ENCODE measurements at places on chromosomes 2 and 18.

GRCh38 chr18:62939433-62939832 lies 224.1 kb downstream of the PHLPP1 start:
- no peak for DNase-seq

DNA sequence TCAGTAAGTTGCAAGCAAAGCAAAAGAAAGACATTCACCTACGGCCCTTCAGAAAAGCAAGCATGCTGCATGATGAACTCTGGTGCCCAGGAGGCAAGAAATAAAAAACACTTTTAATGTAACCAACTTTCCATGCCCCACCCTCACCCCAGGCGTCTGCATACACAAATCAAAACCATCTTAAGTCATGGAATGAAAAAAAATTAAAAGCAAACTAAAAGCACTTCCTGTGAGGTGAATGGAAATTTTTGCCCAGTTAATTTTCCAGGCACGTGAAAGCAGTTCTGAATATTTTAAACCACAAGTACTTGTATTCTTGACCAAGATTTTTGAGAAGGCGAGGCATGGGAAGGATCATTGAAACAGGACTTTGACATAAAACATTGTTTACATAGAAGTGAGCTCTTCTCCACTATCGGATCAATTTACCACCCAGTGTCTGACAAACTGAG lies 2.5 kb upstream of the ICOS start:
- peak; percentile 48 for DNase-seq

DNA sequence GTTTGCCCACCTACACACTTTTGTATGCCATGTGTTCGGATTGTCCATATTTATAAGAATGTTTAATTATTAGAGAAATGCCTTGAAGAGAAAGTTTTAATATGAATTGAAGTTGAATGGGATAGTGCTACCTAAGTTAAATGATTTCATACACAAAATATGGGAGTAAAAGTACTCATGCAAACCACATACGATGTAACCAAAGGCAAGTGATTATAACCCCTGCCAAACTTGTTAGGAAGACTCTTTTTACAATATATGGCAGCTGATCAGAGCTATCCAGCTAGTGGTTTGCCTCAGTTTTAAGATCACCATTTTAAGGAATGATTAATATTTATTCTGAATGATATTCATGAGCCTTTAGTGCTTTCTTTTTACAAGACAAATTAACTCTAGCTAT lies 106.7 kb downstream of the MYO1B start:
- no peak for DNase-seq

DNA sequence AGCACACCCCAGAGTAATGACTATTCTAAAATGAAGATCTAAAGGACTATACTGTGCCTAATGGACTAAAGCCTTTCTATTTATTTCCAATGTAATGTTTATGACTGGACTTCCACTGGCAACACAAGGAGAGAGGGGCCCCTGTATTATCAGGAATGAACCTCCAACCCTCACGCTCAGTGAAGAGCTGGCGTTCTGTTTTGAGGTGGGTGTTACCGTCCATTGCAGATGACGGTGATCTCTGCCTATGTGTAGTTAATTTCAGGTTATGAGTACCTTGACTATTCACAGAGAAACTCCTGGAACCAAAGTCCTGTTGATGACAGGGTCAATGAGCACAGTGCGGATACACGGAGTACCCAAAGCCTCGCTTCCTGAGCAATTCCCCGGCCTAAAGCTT lies 85.4 kb downstream of the MEP1B start:
- no peak for DNase-seq

GRCh38 chr2:100964222-100964621 lies 37.9 kb upstream of the RPL31 start:
- DNase-seq = no peak

DNA sequence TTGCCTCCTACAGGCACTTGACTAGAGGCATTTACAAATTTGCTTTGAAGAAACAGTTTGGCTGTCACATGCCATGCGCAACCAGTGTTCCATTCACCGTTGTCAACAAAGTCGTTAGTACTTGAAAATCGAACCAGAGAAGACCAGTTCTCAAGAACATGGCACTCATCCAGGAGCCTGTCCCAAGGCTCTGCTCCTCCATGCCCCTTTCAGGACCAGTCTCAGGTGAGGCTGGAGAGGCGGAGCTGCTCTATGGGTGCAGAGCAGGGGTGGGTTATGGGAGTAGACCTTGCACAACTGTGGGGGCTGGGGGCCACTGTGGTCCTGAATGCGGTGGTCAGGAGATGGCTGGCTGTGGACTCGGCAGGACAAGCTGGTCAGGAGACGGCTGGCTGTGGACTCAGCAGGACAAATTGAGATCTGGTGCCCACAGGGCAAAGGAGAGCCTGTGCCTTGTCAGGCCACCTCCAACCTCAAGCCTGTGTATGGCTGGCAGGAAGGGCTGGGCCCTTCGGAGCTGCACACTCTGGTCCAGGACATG lies 12.3 kb upstream of the ATP9B start:
- DNase-seq = no peak

- no peak for DNase-seq
Observed at GRCh38 chr2:238465487-238466242, 38.9 kb downstream of the ASB1 start.

GRCh38 chr18:32389858-32390257 lies 80.8 kb downstream of the GAREM1 start:
- DNase-seq = no peak

- DNase-seq = no peak
Observed at GRCh38 chr2:207617011-207617671, 8.1 kb downstream of the METTL21A start.

DNA sequence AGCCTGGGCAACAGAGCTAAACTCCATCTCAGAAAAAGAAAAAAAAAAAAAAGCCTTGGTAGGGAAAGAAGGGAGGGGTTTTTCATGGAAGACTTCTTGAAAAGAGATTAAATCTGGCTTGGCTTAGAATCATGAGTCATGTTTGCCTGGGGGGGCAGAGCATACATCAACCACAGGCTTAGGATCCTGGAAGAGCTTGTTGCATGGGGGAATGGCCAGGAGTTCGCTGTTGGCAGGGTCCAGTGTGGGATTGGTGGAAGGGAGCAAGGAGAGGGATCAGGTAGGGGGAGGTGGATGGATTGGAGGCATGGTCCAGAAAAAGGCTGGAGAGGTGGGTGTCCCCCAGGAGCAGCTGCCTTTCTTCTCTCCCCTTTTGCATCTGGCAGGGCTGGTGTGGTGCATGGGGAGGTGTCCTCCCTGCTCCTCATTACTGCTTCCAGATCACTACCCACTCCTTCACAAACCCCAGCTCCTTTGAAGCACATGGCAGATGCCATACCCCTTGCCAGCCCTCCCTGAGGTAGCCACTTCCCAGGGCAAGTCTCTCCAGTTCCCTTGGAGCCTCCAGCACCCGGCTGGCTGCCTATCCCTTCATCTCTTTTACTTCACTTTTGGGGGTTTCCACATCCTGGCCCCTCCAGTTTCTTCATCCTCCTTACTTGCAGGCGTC lies 2.5 kb downstream of the ARMC9 start:
- DNase-seq = no peak

- no peak for DNase-seq
Observed at GRCh38 chr18:79948719-79949411, 2.6 kb downstream of the SLC66A2 start.

GRCh38 chr2:172627181-172627580 lies 71.3 kb downstream of the PDK1 start:
- no peak for DNase-seq

- no peak for DNase-seq
Observed at GRCh38 chr18:62614494-62614893, 91.7 kb downstream of the ZCCHC2 start.

DNA sequence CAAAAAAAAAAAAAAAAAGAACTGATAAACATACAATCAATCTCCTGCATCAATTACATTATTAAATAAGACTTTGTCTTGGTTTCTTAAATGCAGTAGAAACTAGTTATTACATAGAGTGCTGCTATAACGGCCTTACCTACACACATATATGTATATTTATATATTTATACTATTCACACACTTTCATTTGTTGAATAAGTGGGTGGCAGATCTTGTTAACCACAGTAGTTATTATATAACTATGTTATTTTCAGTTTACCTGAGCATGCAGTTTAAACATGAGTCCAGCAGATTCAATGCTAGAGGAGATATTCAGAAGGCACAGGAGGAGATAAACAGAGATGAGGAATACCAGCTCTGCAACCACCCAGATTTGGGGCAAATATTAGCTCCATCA lies 81.5 kb upstream of the CD226 start:
- no peak for DNase-seq

GRCh38 chr2:29056452-29056851 lies 17.9 kb downstream of the PCARE start:
- DNase-seq = no peak

- no peak for DNase-seq
Observed at GRCh38 chr2:137935591-137935990, 28.7 kb upstream of the HNMT start.

GRCh38 chr2:129061069-129061768 lies 742.6 kb upstream of the HS6ST1 start:
- no peak for DNase-seq

DNA sequence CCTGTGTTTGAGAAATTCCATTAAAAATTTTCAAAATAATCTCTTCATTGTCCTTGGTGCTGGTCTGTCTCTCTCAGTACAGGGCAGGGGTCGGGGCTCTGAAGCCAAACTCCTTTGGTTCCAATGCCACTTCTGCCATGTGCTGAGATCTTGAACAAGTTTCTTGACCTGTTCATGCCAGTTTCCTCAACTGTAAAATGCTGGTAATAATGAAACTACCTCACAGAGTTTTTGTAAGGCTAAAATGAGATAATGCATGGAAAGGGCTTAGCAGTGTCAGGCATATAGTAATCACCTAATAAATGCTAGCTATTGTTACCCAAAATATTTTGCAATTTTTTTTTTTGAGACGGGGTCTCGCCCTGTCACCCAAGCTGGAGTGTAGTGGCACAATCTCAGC lies 16.9 kb upstream of the MREG start:
- no peak for DNase-seq

- DNase-seq = no peak
Observed at GRCh38 chr18:2485983-2486382, 85.3 kb downstream of the METTL4 start.

DNA sequence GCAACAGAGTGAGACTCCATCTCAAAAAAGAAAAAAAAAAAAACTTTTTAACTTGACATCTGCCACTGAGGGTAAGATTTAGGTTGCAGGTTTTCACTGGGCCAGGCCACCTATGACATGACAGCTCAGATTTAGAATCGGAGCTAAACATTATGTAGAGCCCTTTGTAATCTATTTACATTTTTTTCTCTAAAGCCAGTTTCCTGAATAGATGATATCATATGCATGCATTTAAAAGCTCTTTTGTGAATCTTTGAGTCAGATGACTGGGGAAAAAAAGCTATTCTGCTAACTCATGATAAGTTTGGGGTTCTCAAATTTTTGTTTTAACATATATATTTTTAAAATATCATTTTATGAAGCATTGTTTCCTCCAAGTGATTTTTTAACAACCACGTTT lies 21.3 kb downstream of the PRKAG3 start:
- DNase-seq = no peak

DNA sequence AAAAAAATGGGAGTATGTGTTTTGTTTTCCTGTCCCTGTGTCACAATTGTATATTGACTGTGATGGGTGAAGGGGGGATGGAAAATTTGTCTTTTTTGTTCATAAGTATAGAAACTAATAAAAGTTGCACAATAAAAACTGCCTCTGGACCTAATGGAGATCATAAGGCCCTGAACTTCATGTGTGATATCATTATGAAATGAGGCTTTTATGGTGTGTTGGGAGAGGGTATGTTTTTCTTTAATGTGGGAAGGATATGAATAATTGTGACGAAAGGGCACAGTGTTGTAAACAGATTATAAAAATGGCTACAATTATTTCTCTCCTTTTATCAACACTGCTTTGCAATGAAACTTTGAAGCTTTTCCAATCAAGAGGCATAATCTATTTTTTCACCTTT lies 1889.3 kb upstream of the CELF4 start:
- no peak for DNase-seq

DNA sequence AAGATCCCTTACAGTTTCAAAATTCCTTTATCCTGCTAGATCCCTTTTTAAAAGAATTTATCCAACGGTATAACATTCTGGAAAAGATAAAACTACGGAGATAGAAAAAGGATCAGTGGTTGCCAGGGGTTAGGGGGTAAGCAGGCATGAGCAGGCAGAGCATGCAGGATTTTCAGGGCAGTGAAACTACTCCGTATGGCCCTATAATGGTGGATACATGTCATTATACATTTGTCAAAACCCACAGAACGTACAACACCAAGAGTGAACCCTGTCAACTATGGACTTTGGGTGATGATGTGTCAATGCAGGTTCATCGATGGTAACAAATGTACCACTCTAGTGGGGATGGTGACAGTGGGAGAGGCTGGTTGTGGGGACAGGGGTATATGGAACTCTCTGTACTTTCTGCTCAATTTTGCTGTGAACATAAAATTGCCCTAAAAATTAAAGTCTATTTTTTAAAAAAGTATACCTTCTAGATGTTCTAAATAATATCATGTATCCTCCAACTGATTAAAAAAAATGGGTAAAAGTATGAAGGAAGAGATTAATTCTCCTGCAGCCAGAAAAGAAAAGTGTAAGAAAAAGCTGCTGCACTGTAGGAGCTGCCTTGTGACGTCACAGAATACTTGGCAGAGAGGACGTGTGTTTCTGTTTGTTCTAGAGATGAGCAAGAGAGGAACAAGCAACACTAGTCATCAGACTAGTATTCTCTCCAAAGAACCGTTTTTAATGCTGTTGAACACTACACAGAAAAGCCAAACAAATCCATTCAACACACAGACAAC lies 23.6 kb downstream of the ANKRD44 start:
- DNase-seq = no peak

DNA sequence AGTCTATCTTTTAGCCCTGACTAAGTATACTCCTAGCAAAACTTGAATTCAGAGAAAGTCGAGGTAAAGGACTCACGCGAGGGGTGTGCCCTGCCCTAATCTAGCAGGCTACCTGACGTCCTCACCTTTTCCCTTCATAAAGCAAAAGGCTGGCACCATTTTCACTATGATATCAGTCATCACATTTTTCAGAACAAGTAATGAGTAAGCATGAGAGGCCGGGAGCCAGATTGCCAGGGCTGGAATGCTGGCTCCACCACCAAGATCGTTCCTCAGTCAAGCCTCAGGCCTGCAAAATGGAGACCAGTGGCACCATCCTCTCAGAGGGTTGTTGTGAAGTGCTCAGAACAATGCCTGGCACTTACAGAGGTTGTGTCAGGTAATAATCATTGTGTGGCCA lies 18.7 kb upstream of the NCKAP5 start:
- no peak for DNase-seq

- no peak for DNase-seq
Observed at GRCh38 chr2:97967931-97968627, 27.7 kb downstream of the TMEM131 start.

GRCh38 chr2:68771211-68771751 lies 36.7 kb downstream of the ARHGAP25 start:
- DNase-seq = no peak

DNA sequence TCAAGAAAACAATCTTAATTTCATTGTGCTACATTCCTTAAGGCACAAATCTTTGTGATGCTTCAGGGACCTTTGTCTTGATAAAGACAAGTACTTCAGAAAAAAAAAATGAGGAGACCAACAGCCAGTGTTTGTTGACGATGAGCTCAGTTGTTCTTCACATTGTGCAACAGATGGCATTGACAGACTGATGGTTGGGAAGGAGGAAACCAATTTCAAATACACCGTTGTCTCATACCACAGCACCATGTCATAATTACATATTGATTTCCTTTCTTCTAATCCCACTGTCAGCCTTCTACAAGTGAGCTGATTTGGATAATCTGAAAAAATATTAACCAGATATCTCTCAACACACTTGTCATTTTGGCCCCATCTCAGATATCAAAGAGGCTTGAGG lies 53.7 kb upstream of the GRB14 start:
- DNase-seq = no peak

Data from stimulated activated CD8-positive, alpha-beta memory T cell treated with anti-CD3 and anti-CD28 coated beads, Interleukin-15, amount 100 ng/mL, for 1 hour (primary cell).